Eye (tissue), 1 donor: ENCODE measurements at places on chromosomes 16 and 17.

DNA sequence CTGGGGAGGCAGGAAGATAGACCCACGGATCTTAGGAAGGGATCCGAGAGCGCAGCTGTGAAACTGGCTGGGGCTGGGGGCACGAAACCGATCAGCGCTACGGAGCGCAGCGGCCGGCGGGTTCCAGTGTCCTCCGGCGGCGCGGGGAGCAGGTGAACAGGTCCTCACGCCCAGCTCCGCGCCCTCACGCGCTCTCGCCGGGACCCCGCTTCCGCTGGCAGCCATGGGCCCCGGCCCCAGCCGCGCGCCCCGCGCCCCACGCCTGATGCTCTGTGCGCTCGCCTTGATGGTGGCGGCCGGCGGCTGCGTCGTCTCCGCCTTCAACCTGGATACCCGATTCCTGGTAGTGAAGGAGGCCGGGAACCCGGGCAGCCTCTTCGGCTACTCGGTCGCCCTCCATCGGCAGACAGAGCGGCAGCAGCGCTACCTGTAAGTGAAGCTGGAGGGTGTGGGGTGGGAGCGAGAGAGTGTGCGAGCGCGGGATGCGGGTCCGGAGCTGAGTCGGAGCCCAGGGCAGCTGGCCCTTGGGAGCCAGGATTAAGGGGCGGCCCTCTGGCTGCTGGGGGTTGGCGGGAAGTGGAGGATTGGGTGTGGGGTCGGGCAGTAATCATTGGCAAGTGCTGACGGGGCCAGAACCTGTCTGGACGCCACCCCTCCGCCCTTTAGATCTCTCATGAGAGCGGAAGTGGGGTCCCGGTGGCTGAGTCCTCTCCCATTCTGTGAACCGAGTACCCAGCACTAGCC is 479 bp downstream of the ITGA3 start:
- peak; percentile 85 for DNase-seq

- DNase-seq, result no peak
Observed at GRCh38 chr17:54269881-54270280, 447.2 kb downstream of the KIF2B start.

DNA sequence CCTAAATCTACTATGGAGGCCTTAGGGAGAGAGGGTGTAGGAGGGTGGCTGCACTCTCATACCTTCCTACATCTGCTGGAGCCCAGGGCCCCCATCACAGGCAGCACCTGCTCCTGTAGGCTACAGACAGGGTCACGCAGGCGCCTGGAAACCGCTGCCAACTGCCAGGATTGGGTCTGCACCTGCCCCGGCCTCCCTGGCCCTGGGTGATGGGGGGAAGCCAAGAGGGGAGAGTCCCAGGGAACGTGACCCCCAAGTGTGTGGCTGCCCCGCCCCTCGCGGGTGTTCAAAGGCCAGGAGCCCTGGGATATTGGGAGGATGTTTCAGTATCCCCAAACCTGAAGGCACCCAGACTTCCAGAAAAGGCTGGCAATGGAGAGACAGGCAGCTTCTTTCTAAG is 5.6 kb upstream of the TEX19 start:
- no peak for DNase-seq

DNA sequence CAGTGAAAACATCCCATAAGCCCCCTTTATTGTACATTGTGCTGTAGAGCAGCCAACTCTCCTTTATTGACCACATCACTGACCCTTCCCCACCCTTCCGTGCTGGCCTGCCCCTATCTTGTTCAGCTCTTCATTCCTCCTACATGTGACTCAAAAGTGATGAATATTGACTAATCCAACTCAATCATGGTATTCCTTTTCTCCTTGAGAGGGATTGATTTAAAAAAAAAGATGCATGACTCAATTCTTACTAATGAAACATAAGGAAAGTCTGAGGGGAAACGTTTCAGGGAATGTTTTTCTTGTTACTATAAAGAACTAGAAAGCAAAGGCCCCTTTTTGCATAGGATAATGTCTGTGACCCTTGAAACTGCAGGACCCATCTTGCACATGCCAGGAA is 125.2 kb upstream of the SOX9 start:
- no peak for DNase-seq

GRCh38 chr17:63760771-63761539 is 12.4 kb downstream of the CCDC47 start:
- no peak for DNase-seq

GRCh38 chr17:58262149-58262548 is 18.6 kb downstream of the MPO start:
- DNase-seq, result no peak

DNA sequence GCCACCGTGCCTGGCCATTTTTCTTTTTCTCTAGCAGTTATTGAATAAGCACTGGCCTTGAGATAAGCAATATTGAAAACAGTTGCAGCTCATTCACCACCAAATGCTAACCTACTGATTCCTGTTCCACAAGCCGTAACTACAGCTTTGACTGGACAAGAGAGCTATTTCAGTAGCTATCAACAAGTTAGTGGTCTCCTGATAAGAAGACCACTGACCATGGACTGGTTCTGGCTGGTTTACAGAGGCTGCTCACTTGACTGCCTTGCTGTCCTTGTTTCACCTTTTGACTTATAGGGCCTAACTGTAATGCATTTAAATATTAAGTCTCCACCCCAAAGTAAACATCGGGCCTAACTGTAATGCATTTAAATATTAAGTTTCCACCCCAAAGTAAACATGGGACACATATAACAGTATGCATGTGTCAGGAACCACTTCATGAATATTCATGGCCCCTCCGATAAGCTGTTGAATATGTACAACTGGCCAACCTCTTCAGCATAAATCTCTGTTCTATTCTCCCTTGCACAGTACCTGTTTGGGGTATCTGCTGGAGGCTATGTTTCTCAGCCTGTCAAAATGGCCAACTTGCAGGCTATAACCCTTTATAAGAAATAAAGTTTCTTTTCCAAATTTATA is 94.1 kb downstream of the USP32 start:
- no peak for DNase-seq

GRCh38 chr17:41532947-41533570 is 5.0 kb upstream of the KRT19 start:
- no peak for DNase-seq

DNA sequence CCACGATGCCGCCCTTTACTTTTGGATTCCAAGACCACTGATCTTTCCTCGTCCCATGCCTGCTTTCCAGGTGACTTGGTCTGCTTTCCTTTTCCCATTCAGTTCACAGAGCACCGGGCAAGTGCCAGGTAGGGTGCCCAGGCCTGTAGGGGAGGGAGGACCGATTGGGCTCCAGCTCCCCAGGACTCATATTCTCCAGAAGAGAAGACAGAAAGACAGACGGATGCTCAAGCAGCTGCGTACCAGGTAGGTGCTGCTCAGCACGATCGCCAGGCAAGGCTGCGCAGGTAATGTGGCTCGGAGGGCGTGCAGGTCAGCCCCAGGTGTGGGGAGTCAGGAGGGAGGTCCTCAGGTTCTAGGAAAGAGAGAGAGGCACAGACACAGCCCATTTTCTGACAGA is 67.5 kb upstream of the ZNF423 start:
- no peak for DNase-seq

DNA sequence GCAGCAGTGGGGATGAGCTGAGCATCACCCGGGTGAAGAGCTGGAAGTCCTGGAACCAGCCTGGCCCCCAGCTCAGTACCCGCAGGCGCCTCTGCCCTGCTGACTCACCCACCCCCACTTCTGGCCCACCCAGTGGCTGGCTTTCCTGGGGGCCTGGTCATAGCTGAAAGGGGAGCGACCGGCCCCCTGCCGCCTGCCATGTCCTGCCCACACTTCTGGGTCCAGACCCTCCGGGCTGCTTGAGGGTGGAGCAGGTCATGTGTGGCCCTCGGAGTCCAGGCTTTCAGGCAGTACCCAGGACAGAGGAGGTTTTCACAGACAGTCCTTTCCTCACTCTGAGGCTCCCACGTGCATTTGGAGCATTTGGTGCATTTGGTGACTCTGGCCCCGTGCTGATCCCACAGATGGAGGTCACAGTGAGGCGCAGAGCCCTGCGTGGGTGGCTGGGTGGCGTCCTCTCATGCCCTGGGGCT is 7.1 kb upstream of the PIEZO1 start:
- no peak for DNase-seq

DNA sequence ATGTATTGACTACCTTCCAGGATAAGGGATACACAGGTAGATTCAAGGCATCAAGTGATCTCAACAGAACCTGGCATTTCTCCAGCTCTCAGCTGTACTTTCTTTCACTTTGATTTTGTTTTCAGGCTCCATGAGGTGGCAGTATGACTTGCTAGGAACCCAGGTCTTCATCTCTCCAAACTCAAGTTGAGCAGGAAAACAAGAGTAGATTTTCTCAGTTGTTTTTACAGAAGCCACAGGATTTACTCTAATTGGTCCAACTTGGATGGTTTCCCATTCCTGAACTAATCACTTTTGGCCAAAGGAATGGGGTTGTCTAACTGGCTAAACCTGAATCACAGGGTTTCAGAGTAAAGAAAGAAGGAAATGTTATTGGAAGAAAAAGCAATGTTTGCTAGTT is 146.6 kb downstream of the TRIM37 start:
- peak; percentile 22 for DNase-seq

DNA sequence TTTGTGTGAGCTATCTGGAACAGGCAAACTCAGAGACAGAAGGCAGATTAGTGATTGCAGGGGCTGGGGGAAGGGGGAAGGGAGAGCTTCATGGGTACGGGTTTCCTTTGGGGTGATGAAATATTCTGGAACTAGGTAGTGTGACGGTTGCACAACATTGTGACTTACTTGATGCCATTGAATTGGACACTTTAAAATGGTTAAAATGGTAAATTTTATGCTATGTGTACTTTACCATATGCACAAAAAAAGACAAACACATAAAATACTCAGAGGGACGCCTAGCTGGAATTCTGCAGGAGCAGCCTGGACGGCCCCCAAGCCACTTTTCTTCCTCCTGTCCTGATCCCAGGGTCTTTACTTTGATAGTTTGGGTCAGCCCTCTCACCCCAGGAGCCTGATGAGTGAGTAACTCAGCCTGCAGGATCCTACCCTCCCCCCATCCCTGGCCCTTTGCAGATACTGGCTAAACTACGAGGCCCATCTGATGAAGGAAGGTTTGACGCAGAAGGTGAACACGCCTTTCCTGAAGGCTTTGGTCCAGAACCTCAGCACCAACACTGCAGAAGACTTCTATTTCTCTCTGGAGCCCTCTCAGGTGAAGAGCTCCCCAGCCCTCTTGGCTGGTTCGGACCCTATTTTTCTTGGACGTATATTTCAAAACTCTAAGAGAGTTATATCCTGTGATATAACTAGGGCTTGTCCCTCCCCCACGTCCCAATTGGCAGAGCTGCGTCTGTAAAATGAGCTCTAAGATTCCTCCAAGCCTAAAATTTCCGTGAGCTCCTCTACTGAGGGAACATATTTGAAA is 7.8 kb downstream of the ADGRG3 start:
- no peak for DNase-seq

DNA sequence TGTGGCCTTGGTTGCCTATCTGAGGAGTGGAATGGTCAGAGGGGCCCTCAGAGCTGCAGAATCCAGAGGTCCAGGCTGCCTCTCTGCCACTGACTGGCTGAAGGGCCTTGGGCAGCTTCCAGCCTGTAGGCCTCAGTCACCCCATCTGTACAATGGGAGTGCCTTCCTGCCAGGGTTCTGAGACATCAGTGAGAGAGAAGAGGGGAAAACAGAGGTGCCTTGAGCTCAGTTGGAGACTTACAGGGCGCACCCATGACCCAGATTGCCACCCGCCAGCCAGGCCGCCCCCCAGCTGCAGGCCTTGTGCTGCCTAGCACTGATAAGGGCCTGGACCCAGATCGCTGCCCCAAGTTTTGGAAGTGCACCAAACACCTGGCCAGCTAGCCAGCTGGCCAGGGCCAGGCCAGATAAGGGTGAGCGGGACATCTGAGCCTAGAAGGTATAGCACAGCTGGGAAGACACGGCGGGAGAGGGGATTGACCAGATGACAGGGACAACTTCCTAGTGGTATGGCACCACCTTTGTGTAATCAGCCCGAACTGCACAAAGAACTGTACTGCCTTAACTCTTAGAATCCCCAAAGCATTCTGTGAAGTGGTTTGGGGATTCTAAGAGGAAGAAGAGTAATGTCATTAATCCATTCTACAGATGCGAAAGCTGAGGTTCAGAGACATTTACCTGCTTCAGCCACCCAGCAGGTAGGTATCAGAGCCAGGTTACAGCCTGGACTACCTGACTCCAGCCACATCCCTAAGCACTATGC is 1.4 kb downstream of the SLC4A1 start:
- no peak for DNase-seq

- no peak for DNase-seq
Observed at GRCh38 chr17:13152501-13152900, 134.7 kb upstream of the ELAC2 start.

- DNase-seq, result peak; percentile 81
Observed at GRCh38 chr16:23508589-23509440, 1.5 kb downstream of the GGA2 start.

DNA sequence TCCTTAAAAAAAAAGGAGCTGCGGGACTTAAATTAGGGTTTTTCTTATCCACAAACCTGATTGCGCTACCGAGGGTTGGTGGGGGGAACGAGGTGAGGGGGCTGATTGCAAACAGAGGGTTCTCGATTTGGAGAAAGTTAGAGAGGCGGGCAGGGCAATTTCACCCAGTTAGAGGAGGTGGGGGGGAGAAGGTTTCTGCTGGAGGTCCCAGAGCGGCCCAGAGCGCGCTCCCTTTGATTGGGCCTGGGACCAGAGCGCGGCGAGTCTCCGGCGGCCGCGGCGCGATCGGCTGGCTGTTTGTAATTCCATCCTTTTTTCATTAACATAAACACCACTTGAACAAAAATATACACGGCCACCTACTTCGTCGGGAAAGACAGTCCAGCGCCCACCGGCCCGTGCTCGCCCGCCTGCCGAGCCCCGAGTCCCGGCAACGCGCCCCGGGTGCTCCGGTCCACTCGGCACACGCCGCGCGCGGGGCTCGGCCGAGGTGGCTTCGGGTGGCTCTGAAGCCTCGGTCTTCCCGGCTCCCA is 13.3 kb upstream of the FOXF1 start:
- DNase-seq, result no peak

- no peak for DNase-seq
Observed at GRCh38 chr17:51636291-51636690, 375.9 kb downstream of the UTP18 start.

DNA sequence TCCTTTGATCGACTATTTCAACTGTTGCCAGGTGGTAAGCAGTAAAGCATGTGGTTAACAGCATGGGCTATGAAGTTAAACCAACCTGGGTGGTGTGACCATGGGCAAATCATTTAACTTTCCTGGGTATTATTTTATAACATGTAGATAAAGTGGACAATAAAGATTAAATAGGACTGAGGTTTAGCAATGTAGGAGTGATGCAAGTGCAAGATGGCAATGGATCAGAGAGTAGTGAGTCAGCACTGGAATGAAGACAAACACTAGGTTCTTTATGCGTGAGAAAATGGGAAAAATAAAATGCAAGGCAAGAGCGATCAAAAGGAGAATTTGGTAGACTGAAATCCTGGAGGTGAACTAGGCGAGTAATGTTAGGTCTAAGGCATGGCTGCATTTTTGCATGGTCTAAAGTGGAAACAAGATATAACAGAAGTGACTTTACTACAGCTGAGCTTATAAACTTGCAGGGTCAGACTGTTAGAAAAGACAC is 222.4 kb upstream of the AXIN2 start:
- DNase-seq, result no peak
